Midbrain (tissue), 1 donor: ENCODE measurements at places on chromosomes 7 and 10.

DNA sequence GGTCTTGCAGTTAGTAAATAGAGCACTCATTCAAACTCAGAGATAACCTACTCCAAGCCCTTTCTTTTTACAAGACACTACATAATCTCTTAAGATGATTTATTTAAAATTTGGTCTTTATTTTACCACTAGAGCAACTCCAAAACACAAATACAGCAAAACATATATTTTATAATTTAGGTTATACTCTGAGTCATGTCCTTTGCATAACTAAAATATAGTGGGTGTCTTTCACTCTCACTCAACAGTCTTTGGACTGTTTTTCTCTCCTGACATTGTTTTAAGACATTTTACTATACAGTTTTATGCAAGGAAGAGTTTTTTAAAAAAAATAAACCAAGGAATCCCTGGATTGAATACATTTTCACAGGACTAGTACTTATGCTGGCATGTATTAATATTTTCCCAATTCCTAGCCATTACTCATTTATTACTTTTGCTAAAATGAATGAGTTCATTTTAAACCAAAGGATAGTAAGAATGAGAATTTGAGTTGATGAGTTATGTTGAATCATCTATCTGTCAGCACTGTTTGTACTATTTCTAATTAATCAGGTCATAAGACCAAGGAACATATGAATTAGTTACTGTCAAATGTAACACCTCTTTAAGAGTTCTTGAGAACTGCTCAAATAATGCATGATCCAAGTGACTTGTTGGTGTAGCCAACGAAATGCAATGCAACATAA lies 303.1 kb upstream of the FZD1 start:
- no peak for DNase-seq

DNA sequence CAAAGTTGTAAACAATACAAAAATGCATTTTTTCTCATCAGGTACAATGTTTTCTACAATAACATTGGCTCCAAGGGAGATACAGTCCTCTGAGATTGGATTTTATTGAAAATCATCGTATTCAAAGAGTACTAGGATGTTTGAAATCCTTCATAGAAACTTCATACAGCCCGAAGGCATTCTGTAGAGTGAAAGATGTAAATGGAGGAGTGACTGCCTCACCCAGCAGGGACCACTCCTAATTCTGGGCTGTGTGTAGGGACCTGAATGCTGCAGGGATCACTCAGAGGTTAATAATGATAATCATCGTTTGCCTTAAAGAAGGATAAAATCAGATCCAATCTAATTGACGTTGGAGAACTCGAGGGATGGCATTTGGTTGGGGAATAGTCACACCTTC lies 198.6 kb downstream of the HECW1 start:
- DNase-seq = no peak

GRCh38 chr7:45039106-45039505 lies 39.1 kb downstream of the CCM2 start:
- no peak for DNase-seq

- no peak for DNase-seq
Observed at GRCh38 chr10:31749301-31749700, 179.3 kb downstream of the ARHGAP12 start.

GRCh38 chr10:101050208-101051069 lies 11.3 kb upstream of the KAZALD1 start:
- DNase-seq = peak; percentile 4

DNA sequence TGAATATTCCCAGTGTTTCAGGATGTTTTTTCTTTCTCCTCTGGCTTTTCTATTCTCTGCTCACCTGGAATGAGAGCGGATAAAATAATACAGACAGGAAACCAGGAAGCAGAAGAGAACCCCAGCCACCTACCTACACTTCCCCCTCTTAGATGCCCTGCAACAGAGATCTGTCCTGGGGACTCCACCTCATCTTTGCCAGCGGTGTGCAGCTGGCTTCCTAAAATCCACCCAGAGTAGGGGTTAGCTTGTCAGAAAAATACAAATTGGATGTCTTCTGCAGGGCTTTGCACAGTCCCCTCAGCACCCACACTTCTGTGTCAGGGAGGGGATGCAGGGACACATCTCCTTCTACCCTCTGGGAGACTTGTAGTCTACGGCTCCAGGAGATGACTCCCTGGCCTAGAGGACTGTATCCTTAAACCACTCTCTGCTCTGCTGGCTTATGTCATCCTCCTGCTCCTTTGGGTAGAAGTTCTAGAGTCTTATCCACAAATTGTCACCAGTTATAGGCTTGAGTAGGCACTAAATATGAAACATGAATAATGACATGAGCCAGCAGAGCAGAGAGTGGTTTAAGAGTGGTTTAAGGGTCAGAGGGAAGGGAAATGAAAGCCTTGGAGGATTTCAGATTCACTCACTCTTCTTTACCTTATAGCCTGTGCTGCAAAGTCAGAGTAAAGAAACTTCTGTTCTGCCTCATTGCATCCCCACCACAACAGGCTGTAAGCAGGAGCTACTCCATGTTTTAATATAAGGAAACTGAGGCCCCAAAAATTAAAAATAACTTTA lies 749.4 kb downstream of the AUTS2 start:
- DNase-seq = no peak

DNA sequence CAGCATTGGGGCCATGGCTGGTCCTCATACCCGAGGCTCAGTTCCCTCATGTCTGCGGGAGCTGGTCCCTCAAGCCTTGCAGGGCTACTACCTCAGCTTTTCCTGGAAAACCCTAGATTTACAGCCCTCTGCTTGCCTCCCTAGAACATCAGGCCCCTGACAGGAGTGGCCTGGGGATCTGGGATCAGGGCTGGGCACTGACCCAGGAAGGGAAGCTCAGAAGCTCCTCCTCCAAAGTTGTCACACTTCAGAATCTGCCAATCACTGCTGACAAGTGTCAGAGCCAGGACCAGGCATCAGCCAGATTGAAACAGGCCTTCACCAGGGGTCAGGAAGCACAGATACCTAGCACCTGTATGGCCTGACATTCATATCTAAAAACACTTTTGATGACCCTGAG lies 115.2 kb downstream of the GRID1 start:
- no peak for DNase-seq

DNA sequence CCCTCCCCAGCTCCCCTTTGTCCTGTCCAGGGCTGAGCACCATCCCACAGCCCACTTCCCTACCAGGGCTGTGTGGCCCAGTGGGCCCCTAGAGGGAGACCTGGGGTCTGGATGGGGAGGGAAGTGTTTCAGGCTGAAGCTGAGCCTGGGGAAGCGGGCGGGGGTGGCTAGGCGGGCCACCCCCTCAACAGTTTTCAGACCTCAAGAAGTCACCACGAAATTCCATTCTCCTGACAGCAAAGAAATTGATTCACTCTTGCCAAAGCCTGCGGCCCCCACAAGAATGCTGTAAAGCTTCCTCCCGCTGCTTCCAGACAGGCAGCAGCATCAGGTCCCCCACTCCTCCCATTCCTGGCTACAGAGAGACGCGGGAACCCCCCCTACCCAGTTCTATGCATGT lies 2.5 kb upstream of the LFNG start:
- DNase-seq = no peak

- no peak for DNase-seq
Observed at GRCh38 chr10:43252783-43253341, 14.0 kb downstream of the RASGEF1A start.

GRCh38 chr10:44293842-44294241 lies 91.1 kb downstream of the CXCL12 start:
- DNase-seq = no peak

DNA sequence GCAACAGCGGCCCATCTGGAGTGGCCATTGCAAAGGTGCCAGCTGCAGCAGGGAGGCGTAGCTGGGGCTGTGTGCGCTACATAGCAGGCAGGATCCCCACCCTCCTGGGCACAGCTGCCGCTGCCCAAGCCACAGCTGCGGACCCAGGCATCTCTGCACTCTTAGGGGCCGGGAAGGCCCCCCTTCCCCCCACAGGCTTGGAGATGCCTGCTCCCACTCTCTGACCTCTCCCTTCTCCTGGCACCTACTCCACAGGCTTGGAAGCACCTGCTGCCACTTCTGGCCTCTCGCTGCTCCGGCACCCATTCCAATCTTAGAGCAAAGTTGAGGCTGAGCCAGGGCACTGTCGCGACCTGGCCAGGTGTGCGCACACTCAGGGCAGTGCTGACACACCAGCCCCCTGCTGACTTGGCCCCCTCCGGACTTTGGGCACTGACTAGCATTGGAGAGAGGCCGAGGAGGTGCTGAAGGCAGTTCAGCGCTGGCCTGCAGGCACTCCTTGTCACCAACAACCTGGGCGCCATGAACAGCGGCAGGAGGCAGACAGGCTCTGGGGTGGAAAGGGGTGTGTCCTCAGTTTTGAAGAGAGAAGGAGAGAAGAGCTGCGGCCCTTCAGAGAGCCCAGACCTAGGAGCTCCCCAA lies 18.4 kb downstream of the RBM48 start:
- no peak for DNase-seq

- DNase-seq = no peak
Observed at GRCh38 chr7:97011536-97012364, 6.4 kb downstream of the DLX6 start.

DNA sequence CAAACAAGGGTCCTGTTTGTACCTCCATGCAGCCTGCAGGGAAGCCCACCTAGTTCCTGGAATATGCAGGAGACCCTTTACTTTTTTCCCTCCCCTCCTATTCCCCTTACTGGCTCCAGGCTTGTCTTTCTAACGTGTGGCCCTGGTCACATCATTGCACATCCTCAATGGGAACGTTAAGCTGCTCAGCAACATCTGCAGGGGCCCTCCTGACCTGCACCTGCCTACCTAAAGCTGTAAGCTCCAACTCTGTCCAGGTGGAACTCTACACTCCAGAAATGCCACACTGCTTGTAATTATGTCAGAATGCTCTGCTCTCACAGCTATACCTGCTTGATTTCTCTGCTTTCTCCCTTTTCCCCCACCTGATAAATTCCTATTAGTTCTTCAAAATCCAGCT lies 72.1 kb downstream of the ARMC3 start:
- no peak for DNase-seq

GRCh38 chr10:43644252-43644651 lies 4.4 kb downstream of the ZNF32 start:
- DNase-seq = no peak

- DNase-seq = no peak
Observed at GRCh38 chr7:84837405-84837804, 349.5 kb downstream of the SEMA3D start.

DNA sequence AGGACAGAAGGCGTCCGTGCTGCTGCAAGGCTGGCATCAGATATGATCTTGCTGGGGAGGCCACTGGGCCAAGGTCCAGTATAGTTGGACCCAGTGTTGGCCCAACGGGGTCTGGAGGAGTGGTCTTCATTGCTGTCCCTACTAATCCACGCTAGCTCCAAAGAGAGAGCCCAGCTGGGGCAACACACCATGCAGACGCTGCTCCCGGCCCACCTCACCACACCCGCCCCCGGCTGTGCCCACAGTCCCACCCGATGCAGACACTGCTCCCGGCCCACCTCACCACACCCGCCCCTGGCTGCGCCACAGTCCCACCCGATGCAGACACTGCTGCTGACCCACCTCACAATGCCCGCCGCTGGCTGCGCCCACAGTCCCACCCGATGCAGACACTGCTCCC lies 121.5 kb downstream of the VIPR2 start:
- DNase-seq = no peak

DNA sequence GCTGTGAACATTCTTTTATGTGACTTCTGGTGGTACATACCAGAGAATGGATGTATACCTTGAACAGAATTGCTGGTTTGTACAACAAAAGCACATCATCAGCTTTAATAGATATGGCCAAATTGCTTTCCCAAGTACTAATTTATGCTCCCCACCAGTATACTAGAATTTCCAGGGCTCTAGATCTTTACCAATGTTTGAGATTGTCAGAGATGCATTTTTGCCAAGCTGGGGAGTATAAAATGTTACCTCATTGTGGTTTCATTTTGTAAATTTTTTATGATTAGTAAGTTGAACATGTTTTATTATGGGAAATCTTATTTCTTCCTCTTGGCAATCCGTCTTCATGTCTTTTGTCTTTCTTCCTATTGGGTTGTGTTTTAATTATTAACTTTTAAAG lies 179.9 kb upstream of the TMEM106B start:
- no peak for DNase-seq

DNA sequence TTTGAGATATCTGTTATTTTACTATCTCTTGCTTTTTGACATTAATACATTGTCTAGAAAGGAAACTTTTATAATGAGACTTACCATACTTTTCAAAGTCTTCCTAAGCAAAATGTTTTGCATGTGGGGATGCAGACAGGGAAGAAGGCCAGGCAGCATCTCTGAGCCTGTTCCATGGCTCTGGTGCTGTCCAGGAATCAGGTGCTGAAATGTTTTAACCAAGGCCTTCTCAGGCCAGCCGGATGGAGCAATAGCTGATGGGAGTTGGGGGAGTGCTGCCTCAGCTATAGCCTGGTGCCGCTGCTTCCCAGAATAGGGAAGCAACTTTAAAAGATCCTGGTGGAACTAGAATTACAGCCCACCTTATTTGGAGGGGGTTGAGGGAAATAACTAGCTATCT lies 38.5 kb downstream of the CRTAC1 start:
- DNase-seq = no peak

DNA sequence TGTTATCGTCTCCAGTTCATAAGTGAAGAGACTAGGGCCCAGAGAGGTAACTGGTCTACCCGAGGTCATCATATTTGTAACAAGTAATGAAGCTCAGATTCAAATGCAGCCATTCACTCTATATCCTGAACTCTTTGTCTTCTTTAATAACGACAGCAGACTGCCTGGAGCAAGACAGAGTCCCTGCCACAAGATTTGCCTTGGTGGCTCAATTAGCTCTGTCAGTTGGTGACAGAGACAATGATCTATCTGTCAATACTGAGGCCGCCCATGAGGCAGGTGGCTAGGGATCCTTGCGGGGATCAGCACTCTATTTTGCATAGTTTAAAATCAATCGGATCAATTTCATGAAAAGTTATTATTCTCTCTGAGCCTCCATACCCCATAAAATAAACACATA lies 43.9 kb downstream of the SH3PXD2A start:
- DNase-seq = no peak

DNA sequence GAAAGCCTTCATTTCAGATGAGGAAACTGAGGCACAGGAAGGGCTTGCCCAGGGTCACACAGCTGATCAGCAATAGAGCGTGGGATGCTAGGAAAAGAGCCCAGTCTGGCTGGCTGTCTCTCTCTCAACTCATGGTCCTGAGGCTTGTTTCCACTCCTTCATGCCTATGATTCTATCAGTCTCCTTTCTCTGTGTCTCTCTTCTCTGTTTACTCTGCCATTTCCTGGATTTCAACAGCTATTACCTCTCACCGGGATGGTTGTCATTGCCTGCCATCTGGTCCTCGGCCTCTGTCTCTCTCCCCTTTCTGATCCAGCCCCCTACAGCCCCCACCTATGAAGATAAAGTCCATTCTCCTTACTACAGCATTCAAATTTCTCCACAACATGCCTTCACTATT lies 93.3 kb upstream of the AGBL3 start:
- DNase-seq = no peak

- DNase-seq = no peak
Observed at GRCh38 chr10:75995041-75995430, 563.6 kb downstream of the LRMDA start.

DNA sequence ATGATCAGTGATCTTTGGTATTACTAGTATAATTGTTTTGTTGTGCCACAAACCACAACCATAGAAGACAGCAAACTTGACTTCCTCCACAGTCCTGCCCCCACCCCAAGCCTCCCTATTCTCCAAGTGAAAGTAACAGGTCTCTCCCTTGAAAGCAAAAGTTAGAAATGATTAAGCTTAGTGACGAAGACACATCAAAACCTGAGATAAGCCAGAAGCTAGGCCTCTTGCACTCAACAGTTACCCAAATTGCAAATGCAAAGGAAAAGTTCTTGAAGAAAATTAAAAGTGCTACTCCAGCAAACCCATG lies 7.5 kb downstream of the SAR1A start:
- no peak for DNase-seq

GRCh38 chr7:15560968-15561367 lies 847 bp downstream of the AGMO start:
- DNase-seq = no peak

- DNase-seq = peak; percentile 72
Observed at GRCh38 chr10:97916586-97916985, 66.9 kb downstream of the GOLGA7B start.
